ENCODE measurements at places on chromosomes 5 and 9.

DNA sequence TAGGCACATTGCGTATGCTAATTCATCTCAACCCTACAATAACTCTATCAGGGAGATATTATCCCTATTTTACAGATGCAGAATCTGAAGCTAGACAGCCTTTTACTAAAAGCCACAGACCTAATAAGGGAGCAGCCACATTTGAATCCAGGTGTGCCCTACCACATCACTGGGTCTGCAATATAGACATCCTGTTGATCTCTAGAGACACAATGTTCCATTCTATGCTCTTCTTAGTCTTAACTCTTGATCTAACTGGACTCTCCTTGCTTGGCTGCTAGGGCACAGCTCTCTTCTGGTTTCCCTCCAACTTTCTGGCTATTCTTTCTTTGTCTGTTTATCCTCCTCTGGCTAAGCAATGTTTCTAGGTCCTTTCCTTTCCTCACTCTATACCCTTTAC, 1.4 kb upstream of the SPATA6L start:
- no peak for DNase-seq

DNA sequence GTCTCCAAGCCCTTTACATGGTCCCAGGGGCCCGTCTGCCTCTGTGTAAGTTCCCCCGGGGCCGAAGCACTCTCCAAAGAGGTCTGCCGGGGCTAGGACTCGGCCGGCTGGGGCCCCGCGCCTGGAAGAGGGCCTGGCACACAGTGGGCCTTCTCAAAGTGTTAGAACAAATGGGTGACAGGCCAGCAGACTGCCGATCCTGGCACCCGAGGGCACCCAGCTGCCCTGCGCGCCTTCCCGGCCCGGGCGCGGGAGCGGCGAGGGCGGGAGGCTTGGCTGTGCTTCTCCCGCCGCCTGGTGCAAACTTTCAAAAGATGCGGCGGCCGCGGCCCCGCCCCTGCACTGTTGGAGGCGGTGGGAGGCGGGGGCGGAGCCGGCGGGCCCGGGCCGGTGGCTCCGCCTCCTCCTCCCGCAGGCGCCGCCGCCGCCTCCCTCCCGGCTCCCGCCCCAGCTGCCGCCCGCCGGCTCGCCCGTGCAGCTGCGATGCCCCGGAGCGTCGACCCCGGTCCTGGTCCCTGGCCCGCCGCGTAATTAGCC, at the start of gene NEURL1B:
NEURL1B (plus strand) TSS at position 442 of the 537 bp plus-strand sequence. CDS start 144 bp downstream, outside the sequence.
- no peak for DNase-seq

DNA sequence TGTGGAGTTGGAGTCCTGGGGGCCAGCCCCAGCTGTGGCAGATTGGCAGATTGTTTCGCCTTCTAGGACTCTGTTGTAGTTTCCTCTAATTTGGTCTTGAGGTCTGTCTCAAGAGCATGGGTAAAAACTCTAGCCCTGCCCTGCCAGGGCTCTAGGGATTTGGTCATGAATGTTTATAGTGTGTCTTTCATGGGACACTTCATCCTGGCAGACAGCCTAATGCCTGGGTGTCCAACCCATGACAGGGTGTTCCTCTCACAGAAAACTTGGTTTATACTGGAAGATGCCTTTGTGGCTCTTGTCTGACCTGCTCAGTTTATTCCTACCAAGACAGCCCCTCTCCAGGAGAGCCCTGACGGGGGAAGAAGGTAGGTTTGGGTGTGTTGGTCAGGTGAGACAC, 45.5 kb downstream of the GALNT12 start:
- no peak for DNase-seq

- DNase-seq: no peak
These were observed 241.4 kb upstream of the SLC24A2 start for GRCh38 chr9:20030221-20030620.

GRCh38 chr5:179879003-179879689, 20.5 kb upstream of the MRNIP start:
- no peak for DNase-seq

DNA sequence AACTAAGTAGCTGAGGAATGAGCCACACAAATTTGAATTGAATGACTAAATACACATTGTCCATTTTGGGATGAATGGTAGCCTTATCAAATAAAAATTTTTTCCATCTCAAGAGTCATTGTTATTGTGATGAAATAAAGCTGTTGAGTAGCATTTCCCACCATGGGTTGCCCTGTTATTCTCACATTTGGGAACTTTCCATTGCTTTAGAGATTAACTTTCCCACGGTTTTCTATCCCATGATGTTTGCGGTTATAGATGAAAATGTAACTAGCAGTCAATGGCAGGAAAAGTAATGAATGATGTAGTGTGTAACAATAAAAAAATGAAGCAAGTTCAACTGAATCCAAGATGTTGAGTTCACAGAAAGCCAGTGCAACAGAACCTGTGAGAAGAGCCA, 59.9 kb upstream of the PLPP1 start:
- no peak for DNase-seq

GRCh38 chr5:133869519-133870335, 98.7 kb downstream of the C5orf15 start:
- DNase-seq: no peak

DNA sequence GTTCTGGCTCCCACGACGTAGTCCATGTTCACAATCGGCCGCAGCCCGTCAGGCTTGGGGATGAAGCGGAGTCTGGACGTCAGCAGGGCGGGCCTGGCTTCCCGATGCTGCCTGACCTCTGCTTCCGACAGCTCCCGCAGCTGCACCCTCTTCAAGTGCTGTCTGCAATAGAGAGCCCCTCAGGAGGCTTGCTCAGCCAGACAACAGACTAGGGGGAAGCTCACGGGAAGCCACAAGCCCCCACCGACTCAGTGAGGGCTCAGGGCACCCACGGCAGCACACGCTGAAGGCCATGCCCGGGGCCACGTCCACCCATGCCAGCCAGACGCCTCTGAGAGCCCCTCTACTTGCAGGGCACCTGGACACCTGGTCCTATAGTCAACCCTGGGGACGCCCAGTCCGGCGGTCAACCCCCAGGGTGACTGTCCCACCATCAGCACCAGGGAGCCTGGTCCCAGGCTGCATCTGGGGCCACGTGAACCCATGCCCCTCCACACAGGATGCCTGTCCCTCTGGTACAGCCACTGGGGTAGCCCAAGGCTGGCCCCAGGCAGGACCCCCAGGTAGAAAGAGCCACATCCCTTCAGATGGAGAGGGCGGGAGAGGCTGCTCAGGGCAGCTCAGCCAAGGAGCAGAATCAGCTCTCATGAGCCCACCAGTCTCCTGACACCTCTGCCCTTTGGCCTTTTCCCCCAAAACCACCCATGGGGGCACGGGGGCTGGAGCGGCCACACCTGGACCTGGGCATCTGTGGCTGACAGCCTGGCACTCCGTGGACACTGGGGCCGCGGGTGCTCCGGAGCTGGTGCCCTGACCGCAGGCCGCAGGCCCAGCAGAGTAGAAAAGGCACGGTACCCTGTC, 14.5 kb downstream of the TERT start:
- no peak for DNase-seq

DNA sequence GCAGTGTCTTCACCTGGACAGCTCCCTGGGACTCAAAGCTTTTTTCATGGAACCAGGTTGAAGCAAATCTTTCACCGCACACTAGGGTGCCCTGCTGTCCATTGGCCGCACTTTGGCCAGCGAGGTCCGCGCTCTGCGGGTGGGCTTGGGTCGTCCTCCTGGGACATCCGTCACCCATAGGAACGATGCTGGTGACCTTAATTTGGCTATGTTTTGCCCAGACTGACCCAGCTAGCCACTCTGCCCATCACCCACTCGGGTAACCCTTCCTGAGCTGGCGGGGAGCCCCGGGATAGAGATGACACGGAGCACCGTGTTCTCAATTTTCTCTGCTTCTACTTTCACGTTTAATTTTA, 25.9 kb downstream of the ZDHHC11B start:
- no peak for DNase-seq

DNA sequence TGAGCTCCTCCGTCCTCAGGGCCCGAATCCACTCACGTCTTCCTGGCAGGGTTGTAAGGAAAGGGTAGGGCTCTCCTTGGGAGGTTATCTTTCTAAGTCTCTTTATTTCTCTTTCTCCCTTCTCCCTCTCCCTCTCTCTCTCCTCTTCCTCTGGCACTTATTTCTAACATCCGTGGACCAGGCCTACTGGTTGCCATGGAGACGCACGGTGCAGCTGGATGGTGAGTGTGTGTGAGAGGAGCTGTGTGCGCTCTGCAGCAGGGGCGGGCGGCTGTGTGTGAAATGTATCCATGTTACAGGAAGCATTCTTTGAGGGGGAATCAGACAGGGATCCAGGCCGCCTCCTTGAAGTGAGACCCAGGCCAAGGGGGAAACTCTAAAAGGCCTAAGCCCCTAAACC, 32.2 kb downstream of the PCDH1 start:
- DNase-seq: no peak

GRCh38 chr5:55610542-55610941, 75.8 kb upstream of the PLPP1 start:
- no peak for DNase-seq

DNA sequence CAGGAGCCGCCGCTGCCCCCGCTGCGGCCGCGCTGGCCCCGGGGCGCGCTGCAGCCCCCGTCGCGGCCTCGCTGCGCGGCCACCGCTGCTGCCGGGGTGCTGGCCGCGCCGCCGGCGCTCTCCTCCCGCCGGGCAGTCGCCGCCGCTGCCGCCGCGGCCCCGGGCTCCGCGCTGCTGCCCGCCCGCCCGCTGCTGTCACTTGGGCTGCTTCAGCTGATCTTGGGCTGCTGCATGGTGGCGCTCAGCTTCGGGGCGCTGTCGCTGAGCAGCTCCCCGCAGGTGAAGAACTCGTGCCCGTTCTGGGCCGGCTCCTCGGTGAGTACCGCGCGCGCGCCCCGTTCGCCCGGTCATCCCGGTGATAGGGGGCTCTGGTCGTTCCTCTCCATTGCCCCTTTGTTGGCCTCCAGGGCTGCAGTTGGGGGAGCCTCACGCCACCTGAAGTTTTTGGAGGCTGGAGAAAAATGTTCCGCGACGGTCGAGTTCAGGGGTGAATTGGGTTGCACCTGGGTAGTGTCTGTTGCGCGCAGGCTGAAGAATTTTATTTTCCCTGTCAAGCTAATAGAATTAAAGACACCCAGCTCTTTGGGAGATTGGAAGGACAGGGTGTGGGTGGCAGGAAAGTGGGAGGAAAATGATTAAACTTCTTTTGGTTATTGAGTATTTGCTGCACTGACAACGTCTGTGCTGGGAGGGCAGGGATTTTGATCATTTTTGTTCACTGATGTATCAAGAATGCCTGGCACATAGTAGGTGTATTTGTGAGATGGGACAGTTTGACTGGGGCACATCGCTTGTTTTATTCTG, 596 bp downstream of the ENTREP1 start:
- DNase-seq: no peak

DNA sequence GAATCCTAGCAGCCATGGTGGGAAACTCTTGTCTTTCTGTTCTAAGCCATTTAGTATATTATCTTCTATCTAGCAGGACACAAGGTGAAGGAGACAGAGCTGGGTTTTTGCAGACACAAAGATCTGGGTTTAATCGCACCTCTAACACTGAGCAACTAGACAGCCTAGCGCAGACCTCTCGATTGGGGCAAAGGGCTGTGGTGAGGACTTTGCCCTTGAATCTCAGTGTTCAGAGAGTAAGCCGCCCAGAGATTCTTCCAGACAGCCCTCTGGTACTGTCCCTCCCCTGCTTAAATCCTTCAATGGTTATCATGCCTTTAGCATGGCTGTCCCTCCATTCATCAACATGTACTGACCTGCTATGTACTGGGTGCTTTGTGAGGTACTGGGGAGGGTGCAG, 128.1 kb downstream of the CRB2 start:
- no peak for DNase-seq

GRCh38 chr5:164377746-164378145, 872.3 kb downstream of the MAT2B start:
- no peak for DNase-seq

DNA sequence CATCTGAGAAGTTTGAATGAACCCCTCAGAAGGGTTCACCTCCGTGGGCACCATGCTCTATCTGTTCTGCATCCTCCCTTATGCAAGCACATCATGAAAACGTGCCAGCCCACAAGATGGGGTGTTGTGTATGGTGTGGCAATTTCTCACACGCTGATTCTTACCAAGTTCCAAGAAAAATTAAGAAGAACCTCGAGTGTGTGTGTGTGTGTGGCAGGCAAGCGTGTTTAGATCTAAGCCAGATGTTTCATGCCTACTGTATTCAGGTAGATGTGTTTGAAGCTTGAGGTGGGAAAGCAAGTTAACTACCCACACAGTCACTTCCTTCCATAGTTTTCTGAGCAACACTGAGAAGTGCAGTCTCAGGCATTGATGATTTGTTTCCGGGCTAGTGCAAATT, 77.7 kb upstream of the GNA14 start:
- no peak for DNase-seq

DNA sequence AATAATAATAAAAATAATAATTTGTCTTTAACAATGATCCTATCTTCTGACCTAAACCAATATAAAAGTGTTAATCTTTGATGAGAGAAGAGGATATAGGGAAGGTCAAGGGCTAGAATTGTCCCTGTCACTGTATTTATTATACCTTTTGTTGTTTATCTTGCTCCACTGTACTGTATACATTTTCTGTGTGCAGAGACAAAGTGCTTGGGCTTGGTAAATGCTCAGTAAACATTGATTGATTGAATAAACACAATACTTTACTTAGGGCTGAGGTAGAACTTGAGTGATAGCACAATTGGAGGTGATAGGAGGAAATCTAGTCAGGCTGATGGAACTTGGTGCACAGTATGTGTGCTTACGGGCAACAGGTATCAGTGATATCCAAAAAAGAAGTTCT, 161.2 kb downstream of the ARRDC3 start:
- no peak for DNase-seq

GRCh38 chr9:72382405-72382804, 17.4 kb upstream of the ZFAND5 start:
- DNase-seq: no peak

- DNase-seq: no peak
These were observed 161.2 kb downstream of the CPLANE1 start for GRCh38 chr5:37088009-37088408.

- DNase-seq: no peak
These were observed 12.8 kb downstream of the TRAF1 start for GRCh38 chr9:120913647-120914264.

GRCh38 chr5:167743695-167744464, 547.6 kb upstream of the WWC1 start:
- DNase-seq: peak; percentile 77

All from AG09309 (cell line).